ENCODE measurements at places on chromosomes 16 and 17. TPM values are rescaled to one million over a fixed set of nuclear protein-coding genes. Genes with fewer than 3 reads are reported as not detected.
A peak's percentile ranks its signal among the peaks of the same experiment; 100 is the strongest.

Gene ZNF624
- 2.7 TPM for total RNA-seq

Gene EPX
- total RNA-seq, result not detected

Gene CSH2
- not detected for total RNA-seq

Gene C17orf58
- total RNA-seq, result 5.9 TPM

DNA sequence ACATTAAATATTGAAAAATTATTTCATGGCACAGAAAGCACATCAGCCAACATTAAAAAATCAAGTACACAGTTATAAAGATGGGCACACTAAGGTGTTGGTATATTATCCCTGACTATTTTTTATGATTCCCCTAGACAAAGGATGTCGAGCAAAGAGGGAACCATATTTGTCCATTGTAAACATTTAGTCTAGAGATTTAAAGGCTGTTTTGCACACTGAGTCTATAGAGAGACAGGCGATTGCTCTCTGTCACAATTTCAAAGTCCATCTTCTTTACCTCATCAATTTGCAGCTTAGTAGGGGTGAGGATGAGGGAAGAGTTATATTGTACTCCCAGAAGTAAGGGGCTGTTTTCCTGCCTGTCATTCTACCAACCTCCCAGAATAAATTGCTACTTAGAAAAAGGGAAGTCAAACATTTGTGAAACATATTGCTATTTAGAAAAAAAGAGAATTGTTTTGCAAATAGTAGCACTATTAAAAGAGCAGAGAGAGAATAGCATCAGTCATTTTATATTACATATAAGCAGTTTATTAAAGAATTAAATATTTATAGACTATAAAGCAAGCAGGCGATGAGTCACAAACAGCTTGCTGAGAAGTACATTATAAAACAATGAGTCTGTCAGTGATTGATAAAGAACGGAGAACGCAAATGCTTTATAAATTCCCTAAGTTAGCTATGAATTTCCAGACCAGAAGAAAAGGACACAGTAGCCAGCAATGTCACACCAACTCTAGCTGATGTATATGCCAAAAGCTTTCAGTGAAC, 270.6 kb upstream of the PMFBP1 start:
- no peak for ATAC-seq

DNA sequence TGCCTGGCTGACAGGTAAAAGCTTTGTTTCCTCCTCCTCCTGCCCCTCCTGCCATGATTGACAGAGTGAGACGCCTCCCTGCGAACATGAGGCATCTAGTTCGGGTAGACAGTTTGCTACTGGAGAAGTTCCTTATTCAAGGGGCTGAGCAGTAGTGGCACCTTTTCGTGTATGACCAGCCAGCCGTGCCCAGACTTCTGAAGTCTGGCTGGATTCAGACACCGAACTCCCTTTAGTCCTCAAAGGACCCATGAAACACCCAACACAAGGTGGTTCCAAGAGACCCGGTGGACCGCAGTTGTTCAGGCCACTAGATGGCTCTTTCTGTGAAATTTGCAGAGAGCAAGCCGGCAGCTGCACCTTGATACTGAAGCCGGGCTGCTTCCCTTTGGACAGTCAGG, 192.8 kb downstream of the XYLT1 start:
- ATAC-seq, result no peak

- ATAC-seq, result no peak
Observed at GRCh38 chr17:41962768-41963434, 3.7 kb upstream of the CNP start.

GRCh38 chr17:51166198-51166986, at the start of gene NME2:
Gene NME2, plus strand, starts transcription at chr17:51166411. Its CDS starts 420 bp downstream, at chr17:51166831.
- peak; percentile 96 for ATAC-seq

- ATAC-seq, result no peak
Observed at GRCh38 chr16:1109648-1110047, 13.6 kb upstream of the C1QTNF8 start.

- no peak for ATAC-seq
Observed at GRCh38 chr16:70490261-70490660, 33.1 kb downstream of the COG4 start.

DNA sequence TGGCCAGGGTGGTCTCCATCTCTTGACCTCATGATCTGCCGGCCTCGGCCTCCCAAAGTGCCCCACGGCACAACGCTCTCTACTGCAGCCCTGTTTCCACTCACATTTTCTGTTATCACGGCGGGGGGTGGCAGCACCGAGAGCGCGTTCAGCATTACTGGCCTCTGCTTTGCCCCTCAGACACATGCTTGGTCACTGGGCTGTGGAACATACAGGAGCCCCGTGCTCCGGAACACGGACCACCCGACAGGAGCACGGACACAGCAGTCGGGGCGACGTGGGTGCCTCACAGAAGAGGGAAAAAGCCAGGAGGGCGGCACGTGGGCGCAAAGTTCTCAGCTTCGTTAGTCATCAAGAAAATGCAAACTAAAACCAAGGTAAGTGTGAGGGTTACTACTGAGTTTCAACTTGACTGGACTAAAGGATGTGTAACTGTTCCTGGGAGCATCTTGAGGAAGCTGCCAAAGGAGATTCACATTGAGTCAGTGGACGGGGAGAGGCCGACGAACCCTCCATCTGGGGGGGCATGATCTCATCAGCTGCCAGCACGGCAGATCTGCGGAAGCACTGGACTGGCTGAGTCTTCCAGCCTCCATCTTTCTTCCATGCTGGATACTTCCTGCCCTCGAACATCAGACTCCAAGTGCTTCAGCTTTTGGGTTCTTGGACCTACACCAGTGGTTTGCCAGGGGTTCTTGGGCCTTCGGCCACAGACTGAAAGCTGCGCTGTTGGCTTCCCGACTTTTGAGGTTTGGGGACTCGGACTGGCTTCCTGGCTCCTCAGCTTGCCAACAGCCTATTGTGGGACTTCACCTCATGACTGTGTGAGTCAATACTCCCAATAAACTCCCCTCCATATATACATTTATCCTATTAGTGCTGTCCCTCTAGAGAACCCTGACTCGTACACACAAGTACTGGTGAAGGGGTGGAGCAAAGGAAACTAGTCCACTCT, 106.8 kb downstream of the ZNF778 start:
- ATAC-seq, result no peak

DNA sequence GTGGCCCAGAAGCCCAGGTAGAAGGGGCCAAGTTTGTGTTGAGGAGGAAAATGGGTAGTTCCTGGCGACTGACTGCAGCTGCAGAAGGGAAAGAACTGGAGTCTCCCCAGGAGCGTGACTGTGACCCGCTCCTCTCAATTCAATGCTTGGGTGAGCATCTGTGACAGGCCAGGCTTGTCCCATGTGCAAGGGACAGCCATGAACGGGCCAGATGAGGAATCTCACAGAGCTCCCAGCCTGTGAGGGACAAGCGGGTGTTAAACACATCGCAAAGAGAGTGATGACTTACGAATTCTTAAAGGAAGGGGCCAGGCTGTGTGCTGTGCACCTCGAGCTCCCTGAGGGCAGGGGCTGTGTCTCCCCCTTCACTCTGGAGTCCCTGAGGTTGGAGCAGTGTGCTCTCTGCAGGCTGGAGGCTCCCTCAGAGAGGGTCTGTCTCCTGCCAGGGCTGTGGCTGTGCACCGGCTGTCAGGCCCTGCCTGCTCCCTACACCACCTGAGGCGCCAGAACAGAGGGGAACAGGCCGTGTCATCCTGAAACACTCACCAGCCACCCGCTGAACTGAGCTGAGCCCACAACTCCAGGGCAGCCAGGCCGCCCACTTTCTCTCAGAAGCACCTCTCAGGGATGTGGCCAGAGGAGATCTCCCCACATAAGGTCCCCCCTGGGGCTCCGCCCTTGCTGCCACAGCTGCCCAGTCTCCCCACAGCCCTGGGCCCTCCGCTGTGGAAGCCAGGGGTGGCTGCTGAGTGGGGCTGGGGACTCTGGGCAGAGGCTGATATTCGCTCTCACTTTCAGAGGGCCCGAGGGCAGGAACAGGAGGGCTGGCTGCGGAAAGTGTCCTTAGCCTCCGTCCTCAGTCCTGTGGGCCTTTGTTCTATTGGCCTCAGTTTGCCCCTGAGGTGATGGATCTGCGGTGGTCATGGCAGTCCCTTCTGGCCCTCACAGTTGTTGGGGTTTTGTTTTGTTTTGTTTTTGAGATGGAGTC, 25.7 kb upstream of the NXPH3 start:
- ATAC-seq, result no peak

DNA sequence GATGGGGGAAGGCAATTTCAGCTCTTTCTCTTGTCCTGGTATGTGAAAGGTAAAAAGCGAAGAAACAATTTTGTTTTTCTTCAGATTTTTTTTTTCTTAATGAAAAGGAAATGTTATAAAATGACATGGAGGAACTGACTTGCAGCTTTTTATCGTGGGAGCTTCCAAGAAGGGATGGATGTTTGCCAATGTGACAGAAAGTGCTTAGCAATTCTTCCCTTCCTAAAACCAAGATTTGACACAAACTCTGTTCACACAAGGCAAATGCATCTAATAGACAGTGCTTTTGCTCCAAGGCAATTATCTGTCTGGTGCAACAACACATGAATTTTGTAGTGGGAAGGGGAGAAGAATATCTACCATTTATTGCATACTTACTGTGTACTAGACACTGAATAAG, 988.5 kb downstream of the CDH11 start:
- no peak for ATAC-seq

GRCh38 chr17:64218066-64218465, 45.0 kb downstream of the TEX2 start:
- peak; percentile 44 for ATAC-seq

- ATAC-seq, result no peak
Observed at GRCh38 chr16:27847030-27847550, 216.4 kb downstream of the GSG1L start.

DNA sequence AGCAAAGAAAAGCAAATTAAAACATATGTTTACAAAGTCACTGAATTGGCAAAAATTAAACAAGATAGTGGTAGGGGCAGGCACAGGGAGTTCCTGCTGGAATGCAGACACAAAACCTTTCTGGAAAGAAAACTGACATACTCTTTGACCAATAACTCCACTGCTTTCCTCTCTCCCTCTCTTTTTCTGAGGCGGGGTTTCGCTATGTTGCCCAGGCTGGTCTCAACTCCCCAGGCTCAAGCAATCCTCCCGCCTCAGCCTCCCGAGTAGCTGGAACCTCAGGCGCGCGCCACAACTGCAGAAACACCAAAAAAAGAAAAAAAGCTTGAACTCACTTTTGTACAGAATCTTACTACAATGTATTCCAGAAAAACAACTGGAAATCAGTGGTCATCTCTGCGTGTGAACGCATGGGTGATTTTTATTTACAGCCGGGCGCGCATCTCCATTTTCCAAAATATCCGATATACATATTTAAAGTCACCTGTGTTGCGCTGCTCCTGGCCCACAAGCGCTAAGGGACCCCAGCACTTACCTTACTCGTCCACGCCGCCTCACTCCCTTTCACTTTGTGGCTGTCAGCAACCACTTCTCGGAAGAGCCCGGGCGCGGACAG, 480 bp downstream of the TXNL4B start:
- ATAC-seq, result peak; percentile 30

Measured in esophagus mucosa (tissue), 1 donor.